ENCODE measurements at places on chromosomes 5 and 9.

DNA sequence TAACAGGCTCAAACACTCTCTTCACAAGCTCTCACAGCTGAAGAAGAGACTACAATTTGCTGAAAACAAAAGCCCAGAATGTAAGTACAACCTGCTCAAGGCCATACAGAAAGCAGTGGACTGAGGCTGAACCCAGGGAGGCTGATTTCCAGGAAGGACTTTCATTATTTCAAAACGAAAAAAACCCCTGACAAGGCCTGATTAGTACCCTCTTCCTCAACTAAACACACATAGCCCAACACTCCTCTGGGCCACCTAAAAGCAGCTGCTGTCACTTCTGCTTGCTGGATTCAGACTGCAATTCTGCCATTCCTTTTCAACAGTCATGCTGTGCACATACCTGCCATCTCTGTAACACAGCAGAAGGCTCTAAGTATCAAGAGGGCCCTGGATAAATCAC lies 18.2 kb downstream of the NRG2 start:
- DNase-seq, result no peak

DNA sequence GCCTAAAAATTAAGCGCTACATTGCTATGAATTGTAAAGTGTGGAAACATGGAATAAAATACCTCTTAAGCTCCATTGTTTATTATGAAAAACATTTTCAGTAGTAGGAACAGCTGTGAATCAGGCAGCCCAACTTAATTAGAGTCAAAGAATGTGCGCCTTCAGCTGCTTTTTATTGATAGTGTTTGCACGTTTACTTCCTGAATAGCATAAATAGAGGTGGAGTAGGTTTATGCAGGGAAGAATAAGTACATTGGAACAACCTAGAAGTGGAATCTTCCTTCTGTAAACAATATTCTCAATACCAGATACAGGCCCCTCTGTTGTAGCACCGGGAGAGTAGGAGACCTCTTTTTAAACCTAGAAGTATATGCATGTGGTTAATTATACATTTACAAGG lies 79.9 kb downstream of the IQGAP2 start:
- DNase-seq, result no peak

GRCh38 chr5:53080271-53080670 lies 29.3 kb downstream of the MOCS2 start:
- no peak for DNase-seq

GRCh38 chr5:140018920-140019644 lies 24.0 kb downstream of the NRG2 start:
- DNase-seq, result no peak

GRCh38 chr9:33450621-33451146 lies 3.3 kb upstream of the AQP3 start:
- no peak for DNase-seq

DNA sequence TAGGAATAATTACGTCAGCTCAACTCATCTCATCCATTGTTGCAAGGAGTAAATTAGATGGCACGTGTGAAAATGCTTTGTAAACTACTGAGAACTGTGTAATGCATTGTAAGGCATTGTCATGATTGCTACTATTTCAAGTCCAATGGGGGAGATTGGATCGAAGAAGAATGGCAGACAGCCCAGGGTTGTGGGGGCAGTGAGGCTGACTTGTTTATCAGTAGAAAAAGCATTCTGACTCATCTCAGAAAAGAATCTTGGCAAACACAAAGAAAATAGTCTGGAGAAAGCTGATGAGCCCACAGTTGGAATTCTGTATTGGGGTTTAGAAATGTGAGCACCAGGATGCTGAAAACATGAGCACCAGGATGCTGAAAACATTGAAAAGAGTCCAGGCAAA lies 28.0 kb upstream of the DAP start:
- DNase-seq, result no peak

- DNase-seq, result no peak
Measured at GRCh38 chr5:146461319-146461718, 14.2 kb downstream of the TCERG1 start.

- no peak for DNase-seq
Measured at GRCh38 chr9:37302277-37302676, 120.2 kb upstream of the GRHPR start.

- DNase-seq, result peak; percentile 67
Measured at GRCh38 chr5:134224888-134225779, 739 bp downstream of the PPP2CA start.

- DNase-seq, result peak; percentile 63
Measured at GRCh38 chr9:114288193-114289091, 34.5 kb upstream of the ORM1 start.

DNA sequence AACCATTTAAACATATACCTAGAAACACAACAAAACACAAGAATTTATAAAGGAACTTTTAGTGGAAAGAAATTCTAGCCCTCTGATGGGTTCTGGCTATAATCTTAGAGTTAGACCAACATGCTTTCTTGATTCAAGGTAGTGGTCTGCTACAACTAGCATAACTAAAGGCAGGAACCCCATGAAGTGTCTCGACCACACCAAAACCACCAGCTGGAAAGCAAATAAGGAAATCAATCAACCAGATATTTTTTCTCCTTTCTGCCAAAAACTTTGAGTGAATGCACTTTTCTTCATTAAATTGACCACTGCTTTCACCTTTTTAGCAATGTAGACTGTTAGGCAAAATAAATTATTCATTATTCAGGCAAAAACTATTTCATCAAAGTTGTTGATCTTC lies 346.4 kb downstream of the EBF1 start:
- no peak for DNase-seq

DNA sequence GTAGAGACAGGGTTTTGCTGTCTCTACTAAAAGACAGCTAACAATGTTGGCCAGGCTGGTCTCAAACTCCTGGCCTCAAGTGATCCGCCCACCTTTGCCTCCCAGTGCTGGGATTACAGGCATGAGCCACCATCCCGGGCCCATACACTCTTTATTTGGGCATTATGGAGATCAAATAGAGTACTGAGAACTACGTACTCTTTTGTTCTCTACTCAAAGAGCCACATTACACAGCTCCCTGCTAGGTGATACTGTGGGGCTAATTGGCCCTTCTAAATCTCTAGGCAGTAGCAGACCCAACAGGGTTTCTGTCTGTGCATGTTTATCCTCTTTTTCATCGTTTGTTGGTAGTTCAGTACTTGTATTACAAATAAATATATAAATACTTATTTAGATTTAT lies 16.1 kb downstream of the CKMT2 start:
- DNase-seq, result no peak

All from WERI-Rb-1 (cell line).